ENCODE measurements at places on chromosomes 16 and 17.

DNA sequence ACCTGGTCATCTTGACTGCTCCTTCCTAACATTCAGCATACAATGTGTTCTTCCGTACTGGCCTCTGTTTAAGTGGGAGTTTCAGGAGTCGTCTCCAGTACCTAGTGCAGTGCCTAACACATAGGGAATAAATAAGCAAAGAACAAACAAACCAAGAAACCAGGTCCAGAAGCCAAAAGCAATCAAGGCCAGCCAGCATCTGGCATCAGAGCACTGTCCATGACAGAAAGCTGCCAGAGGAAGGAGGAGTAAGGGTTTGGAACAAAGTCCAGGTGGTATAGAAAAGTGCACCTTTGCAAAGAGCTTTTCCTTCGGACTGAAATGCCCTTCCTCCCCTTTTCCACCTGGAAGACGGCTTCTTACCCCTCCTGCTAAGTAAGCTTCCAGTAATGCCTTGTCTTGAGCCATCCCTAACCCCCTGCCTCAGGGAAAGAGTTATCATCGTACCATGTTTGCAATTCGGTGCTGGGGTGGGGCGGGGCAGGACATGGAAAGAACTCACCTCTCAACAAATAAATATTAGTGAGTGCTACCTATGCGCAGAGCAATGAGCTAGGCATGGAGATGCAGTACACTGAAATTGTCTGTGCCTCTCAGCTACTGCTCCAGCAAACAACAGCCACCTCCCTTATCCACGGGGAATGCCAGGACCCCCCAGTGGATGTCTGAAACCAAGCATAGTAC is 47.6 kb downstream of the C17orf67 start:
- DNase-seq, result no peak

- no peak for DNase-seq
These were observed 30.7 kb downstream of the GPRC5B start for GRCh38 chr16:19853742-19854542.

- DNase-seq, result no peak
These were observed 34.9 kb upstream of the ZNF469 start for GRCh38 chr16:88347656-88348376.

DNA sequence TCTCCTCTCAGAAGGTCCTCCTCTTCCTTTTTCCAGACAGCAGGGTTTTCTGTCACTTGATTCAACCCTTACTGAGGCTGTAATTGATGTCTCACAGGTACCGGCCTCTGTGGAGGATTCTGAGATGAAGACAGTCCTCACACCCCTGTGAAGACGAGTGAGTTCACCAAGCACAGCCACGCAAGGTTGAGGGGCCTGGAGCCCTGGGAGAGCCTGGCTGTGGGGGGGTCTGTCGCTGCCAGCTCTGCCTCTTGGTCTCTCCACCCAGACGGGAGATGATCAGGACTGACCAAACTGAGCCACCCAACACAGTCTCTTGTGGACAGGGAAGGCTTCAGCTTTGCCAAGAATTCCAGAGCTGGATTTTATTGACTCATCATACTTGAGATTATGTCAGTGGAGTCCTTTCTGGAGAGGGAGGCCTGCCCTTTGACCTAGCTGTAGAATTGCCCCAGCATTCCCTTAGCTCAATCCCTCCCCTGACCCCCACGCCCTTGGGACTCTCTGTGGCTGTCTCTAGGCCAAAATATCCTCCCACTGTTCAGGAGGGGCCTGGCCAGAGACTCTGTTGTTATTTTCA is 51.1 kb upstream of the CRHR1 start:
- DNase-seq, result no peak

DNA sequence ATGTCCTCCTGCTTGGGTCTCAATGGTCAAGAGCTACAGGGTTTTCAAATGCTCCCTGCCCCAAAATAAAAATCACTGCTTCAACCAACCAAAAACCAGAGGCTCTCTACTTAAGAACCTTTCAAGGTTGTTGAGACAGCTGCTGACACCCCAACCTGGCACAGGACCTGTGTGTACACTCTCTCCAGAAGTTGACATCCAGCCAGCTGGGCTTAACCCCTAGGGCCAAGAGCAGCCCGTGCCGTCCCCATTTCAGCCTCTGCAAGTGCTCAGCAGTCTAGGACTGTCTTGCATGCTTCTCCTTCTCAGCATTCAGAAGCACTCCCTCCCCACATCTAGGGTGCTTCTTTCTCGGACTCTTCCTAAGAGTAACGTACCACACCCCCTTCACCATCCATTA is 59.0 kb upstream of the TRAP1 start:
- DNase-seq, result no peak

DNA sequence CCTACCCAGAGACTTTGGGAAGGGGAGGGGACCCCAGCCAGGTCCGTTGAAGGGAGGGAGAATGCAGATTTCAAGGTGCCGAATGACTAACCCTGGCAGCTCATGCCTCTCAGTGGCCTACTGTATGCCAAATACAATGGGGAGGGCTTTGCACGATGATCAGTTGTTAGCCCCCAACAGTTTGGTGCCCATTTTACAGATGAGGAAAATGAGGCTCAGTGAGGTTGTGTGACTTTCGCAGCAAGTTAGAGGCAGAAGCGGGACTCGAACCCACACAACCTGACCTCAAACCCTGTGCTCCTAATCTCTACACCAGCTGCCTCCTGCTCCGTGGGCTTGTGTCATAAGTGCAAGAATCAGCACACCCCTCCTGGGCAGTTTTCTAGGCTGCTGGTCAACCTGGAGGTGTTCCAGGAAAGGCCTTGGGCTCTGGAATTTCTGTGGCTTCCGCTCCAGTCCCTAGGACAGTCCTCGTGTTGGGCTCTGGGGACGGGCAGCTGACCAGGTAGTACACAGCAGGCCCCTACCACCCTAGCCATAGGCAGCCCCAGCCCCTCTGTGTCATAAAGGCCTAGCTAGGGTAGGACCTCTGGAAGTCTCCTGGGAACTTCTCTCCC is 11.9 kb upstream of the NAGPA start:
- no peak for DNase-seq

- no peak for DNase-seq
These were observed 263.5 kb downstream of the ENGASE start for GRCh38 chr17:79338152-79338551.

All from glomerular endothelial cell (primary cell).